ENCODE measurements at places on chromosomes 7 and 10.

DNA sequence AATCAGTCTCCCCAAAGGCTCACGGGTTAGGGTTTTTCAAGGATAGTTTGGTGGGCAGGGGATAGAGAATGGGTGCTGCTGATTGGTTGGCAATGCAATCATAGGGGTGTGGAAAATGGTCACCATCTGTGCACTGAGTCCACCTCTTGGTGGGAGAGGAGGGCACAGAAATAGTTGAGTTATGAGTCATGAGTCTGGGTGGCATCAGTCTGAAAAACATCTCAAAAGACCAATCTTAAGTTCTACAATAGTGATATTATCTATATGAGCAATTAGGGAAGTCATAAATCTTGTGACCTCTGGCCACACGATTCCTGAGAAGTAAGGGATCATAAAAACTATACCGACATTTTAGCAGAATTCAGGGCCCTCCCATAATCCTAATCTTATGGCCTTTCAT lies 62.7 kb downstream of the LGI1 start:
- DNase-seq: peak; percentile 54

DNA sequence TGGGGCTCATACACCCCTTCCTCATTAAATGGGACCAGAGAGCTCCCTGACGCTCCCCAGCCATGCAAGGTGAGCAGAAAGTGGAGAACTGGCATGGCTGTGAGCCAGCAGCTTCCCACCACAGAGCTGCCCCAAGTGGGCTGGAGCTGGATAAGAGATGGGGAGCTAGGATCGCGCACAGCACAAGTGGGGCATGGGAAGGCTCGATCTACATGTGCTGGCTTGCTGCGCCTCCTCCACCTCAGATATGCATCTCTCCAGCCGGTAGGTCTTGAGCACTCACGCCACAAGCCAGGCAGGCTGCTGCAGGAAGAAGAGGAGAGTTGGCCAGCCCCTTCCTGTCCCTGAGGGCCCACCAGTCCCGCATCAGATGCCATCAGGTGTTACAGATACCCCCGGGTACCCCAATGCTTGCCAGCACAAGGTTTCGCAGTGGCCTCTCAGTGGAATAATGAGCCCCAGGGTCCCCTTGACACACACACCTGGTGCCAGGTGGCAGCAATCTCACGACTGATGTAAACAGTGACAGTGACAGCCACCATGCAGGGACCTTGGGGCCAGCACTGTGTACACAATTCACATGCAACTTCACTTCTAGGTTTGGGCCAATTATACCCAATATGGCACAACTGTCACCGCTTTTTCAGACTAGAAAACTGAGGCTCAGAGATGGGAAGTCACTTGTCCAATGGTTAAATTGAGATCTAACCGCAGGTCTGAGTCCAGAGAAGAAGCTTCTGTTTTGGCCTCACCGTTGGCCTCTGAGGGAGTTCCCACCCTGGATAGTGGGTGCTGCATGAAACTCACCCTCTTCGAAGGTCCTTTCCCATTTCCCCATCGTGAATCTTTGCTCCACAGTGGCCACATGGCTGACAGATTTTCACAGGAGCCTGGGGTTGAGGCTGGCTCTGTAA lies 79.3 kb downstream of the OAT start:
- DNase-seq: no peak

GRCh38 chr7:138875794-138876193 lies 77.8 kb upstream of the ATP6V0A4 start:
- DNase-seq: peak; percentile 96

- no peak for DNase-seq
Observed at GRCh38 chr10:25744574-25744973, 189.5 kb upstream of the MYO3A start.
